ENCODE measurements at places on chromosomes 4 and X.

- no peak for DNase-seq
These were observed 544.8 kb upstream of the DIPK2B start for GRCh38 chrX:45745479-45745878.

DNA sequence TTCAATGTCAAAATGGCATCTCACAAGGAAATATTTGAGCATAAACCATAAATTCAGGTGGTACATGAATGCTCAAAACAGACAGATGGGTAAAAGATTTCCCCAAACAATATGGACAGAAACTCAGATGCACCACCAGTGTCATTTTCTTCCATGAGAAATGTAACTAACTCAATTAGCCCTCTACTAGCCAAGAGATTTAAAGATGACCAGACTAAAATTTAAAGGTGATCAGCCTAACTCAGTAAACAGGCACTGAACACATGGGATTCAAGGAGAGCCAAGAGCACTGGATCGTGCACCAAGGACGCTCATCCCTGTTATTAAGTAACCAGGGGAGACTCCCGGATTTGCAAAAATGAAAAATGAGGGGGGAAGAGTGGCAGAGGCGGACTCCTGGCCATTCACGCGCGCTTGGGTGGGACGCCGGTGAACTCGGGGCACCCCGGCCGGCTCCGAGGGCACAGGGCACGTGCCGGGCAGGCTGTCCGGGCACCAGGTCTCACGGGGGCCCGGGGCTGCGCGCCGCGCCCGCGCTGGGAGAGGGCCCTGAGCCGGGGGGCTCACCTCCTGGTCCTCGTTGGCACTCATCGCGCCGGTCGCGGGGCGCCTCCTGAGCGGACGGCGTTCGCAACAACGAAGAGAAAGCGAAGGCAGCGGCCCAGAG lies 490 bp downstream of the RWDD4 start:
- peak; percentile 46 for DNase-seq

DNA sequence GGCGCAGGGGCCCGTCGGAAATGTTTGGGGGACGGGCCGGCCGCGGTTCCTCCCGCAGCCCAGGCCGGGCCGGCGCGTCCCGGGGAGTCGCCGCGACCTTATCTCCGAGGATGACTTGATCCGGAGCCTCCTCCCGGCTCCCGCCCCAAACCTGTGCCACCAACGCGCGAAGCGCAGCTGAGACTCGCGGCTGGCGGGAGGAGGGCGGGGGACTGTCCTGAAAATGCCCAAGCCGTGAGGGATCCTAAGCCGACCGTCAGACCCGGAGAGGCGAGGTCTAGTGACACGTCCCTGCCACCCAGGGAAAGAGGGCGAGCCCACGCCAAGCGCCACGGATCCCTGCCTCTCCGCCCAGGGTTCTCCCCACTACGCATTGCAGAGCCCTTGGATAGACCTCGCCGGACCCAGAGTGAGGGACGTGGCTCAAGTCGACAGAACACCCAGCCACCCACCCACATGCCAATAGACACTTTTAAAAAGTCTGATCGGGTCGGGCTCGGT lies 26.9 kb downstream of the UTP14A start:
- peak; percentile 61 for DNase-seq

DNA sequence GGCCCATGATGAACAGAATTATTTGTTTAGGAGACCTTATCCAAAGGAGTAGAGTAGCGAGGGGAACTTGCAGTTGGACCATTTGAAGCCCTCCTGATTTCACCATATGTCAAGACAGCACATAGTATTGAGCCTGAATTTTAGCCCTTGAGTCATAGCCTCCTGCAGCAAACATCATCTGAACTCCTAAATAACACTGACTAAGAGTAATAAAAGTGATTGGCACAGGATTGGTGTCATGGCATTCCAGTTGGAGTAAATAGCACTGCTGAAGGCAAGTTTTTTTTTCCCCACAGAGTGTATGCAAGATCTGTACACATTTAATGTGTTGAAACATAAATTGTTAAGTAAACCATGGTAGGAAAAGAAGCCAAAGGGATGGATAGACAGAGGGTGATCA lies 89.0 kb downstream of the COMMD8 start:
- no peak for DNase-seq

DNA sequence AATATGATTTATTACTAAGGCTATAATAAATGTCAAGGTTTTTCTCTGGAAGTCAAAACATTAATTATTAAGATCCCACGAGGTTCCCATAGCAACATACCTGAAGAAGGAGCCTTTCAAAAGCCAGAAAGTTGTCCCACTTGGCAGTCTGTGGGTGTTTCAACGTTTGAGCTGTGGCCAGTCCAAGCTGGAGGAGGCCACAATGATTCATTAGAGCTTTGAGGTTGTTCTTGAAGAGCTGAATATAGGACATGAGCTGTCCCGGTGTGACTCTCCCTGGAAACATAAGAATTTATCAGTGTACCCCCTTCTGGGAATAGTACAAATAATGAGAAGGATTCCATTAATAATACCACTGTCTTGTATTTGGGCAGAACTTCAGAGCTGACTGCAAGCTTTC lies 92.1 kb downstream of the SCFD2 start:
- no peak for DNase-seq

DNA sequence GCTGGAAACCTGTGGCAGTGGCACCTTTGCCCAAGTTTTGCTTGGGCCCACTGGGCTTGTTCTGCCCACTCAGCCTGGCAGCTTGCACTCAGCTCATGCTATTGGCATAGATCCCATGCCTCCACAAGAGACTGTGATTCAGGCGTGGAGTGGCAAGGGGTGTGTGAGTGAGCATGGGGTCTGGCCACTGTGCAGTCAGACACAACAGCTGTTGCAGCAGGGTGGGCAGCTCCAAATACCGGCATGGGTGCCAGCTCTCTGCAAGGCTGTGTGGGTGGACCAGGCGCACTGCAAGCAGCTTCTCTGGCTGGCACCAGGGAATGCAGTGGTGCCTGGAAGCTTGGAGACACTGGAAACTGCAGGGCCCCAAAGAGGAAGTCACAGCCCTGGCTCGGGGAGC lies 27.4 kb upstream of the DIPK2B start:
- no peak for DNase-seq

DNA sequence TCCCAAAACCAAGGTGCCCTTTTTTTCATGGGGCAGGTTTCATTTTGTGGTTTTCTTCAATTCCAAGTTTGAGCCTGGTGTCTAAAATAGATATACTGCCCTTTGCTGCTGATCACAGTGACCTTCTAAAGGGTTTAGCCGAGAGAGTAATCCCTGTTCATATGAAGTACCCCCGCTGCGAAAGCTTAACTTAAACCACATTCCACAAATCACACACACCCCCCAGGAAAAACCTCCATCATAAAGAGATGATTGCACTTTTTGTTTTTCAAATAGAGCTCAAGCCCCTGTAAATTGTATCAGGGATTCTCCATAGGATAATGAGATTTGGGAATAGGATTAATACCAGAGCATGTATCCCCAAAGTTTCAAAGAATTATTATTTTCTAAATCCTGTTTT lies 90.8 kb downstream of the USP46 start:
- DNase-seq, result no peak

DNA sequence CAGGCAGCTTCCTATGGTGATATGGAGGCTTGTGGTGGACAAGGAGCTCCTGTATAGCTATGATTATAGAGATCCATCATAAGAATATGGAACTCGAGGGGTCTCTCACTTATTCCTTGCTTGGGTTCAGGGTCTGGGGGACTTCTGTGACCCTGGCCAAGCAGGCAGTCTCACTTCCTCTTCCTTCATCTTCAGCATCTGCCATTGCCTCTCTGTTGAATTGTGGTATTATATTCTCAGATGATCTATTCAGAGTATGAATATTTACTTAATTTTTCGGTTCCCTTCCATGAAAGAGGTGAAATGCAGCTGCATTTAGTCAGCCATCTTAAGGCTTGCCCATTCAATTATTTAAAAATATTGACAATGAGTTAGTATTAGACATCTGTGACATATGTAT lies 292.9 kb downstream of the SPIN4 start:
- DNase-seq, result no peak

- DNase-seq, result no peak
These were observed 18.3 kb upstream of the PDCL2 start for GRCh38 chr4:55610381-55610780.

DNA sequence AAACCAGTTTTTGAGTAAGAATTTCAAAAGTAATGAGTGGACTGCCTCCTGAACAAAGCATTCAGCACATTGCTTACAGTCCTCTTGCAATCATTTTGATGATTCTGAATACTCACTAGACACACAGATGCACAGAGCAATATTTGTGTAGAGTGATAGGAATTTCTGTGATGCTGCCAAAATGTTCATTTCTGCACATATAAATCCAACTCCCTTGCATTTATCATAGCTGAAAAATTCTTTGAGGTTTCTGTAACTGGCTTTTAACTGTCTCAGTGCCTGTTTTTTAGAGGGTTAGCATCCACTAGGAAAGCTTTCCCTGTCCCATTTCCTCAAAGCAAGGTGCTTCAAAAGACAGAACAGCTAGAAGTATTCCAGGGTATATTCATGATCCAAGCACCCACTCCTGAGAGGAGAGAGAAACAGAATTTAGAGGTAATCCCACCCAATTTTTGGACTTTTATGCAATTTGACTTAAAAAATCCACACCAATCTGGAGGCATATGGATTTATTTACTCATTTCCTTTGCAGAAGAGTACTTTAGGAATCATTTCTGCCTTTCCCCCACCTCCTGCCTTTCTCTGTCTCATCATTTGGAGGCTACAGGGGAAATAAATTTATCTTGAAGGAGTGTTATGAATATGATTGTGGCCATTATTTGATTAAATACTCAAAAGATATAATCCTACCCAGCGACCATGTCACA lies 234.5 kb upstream of the SLIT2 start:
- no peak for DNase-seq

DNA sequence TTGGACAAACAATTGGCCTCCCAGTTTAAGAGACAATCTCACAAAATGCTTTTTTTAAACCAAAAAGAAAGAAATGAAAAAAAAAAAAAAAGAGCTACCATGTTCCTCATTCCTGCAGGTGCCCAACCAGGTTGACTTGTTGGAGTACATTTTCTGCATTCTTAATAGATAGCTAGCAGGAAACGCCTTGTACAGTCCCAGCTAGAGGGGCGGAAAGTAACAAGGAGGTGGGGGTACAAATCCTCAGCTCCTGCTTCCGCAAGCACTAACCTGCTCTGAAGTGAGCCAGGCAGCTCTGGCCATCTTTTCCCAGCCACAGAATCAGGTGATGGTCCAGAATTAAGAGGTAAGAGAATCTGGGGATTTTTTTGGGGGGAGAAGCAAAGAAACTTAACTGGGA lies at the start of gene VGLL1:
Gene VGLL1 (plus strand): TSS at position 265 of the 400 bp plus-strand sequence. CDS start 3,806 bp downstream, outside the sequence.
- DNase-seq, result no peak

DNA sequence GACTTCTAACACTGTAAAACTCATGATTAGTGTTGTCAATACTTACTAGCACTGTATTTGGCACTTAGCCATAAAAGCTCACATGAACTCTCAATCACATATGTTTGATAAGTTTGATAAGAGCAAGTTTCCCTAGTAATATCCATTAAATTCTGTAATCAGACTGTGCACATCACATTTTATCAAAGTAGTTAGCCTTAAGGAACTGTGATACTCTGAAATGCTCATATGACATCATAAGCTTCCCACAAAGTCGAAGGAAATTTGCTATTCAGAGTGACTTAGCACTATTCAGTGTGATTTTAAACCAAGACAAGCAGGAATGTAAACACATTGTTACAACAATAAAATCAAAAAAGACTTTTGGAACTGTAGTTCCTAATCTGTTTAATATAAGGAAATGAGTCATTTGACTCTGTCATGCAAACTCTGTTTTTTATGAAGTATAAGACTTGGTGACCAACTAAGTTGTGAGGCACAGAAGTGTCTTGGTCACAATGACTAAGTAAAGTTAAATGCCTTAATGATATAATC lies 6.7 kb downstream of the SLC7A11 start:
- DNase-seq, result peak; percentile 16

DNA sequence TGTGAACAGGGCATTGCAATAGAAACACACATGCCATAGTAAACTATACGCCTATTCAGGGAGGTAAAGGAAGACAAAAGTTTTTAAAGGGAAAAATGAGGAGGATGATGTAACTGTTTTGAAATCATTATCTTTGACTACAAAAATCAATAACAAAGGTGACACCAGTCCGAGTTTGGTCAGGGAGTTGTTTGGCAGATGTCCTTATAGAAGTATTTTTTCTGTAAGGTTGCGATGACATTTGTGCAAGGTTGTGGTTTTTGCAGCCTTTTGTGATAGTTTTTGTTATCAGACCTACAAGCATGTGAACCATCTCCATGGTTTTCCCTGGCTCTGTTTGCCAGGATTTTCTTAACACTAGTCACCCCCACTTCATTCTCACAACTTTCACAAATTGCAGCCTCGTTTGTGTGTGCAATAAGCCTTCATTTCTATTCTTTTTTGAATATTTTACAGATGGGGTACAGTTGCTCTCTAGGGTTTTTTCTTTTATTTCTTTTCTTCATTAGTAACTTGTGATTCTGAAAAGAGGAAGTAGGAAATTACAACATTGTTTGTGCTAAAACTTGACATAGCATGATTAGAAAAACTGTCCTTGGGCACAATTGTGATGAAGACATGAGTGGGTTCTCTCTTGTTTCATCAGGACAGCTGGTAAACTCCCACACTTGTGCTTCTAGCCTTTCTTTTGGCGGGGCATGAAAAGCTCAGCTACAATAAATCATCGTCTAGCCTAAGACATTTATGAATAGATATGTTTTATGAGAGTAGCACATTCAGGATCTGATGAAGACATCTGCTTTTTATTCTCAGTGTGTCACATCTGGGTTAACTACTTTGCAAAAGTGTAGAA lies 60.2 kb upstream of the PNPLA4 start:
- no peak for DNase-seq

GRCh38 chr4:33302321-33302720 lies 2582.2 kb downstream of the PCDH7 start:
- no peak for DNase-seq

- no peak for DNase-seq
These were observed 23.0 kb downstream of the GAB1 start for GRCh38 chr4:143359644-143360193.

DNA sequence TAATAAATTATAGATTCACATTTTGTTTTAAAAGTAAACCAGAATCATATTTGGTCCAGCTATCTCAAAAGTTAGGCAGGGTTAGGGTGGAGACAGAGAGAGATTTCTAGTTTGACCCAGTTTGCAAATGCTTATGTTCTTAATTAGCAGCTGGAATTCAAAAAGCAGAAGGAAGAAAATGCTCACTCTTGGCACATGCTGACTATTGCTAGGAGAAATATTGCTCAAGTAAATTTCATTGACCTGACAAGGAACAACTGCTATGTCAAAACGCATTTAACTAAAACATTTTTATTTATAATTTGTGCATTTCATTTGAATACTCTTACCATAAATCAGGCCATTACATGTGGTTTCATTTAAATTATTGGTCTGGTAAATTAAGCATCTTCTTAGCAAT lies 131.8 kb downstream of the GLRA3 start:
- DNase-seq, result no peak

- DNase-seq, result peak; percentile 24
These were observed 177.4 kb upstream of the SCML1 start for GRCh38 chrX:17559728-17560379.

GRCh38 chrX:70046978-70047377 lies 2.8 kb downstream of the AWAT2 start:
- DNase-seq, result no peak

GRCh38 chr4:86544310-86544966 lies 49.7 kb upstream of the PTPN13 start:
- DNase-seq, result no peak
